Lung (tissue), 17 donors: ENCODE measurements at places on chromosomes 11 and 22.

DNA sequence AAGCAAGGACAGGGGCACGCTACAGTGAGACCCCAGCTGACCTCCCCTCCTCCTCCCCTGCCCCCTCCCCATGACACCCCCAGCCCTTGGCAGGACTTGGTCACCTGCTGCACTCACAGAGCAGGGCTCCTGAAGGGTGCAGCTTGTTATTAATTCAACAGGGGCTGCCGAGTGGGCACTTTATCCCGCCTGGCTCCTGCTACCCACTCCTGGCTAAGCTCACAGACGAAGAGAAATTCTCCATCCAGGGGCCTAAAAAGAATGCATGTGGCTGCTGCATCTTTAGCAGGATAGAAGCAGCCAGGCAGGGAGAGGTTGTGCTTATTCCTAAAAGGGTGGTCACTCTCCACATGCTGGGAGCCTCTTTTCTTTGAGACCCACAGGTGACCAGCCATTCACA is 40.3 kb downstream of the GALNT18 start:
- DNase-seq, result no peak

DNA sequence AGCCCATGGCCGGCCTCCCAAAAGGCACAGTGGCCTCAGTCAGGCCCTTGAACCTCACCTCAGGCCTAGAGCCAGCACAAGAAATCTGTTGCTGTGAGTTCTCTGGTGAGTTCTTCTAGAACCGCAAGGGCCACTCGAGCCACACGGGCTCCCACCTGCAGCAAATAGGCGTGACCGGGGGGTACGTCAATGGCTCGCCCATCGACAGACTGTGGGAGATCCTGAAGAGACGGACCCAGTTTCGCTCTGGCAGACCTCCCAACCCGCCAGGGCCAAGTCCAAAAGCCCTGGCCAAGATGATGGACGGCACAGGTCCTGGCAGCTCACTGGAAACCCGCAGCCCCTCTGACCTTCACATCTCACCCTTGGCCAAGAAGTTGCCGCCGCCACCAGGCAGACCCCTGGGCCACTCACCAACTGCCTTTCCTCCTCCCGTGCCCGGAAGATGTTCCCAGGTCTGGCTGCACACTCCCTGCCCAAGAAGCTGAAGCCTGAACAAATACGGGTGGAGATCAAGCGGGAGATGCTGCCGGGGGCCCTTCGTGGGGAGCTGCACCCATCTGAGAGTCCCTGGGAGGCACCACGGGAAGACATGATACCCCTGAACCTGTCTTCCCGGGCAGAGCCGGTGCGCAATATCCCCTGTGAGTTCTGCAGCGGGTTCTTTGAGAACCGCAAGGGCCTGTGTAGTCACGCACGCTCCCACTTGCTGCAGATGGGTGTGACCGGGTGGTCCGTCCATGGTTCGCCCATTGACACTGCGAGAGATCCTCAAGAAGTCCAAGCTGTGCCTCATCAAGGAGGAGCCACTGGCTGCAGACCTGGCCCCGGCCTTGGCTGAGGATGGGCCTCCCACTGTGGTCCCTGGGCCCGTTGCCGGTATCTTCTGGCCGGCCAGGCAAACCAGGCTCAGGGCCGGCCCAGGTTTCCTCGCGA is 544.2 kb upstream of the CCDC179 start:
- DNase-seq, result no peak

- DNase-seq, result no peak
Observed at GRCh38 chr11:38594895-38595294, 1996.9 kb upstream of the RAG2 start.

DNA sequence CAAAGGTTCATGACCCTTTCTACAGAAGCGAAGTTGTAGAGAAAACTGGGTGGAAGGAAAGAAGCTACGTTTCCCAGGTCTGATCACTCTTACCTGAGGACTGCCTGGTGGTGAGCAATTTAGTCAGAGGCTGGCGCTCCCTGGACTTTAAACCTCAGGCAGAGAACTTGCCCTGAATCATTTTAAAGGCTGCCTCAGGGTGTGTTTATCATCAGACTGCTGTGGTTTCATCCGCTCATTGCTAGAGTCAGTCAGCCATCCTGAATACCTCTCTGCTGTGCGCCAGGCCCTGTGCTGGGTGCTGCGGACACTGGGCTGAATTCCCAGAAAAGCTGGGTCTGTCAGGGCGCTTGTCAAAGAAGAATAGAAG is 2.7 kb downstream of the DTX4 start:
- no peak for DNase-seq

DNA sequence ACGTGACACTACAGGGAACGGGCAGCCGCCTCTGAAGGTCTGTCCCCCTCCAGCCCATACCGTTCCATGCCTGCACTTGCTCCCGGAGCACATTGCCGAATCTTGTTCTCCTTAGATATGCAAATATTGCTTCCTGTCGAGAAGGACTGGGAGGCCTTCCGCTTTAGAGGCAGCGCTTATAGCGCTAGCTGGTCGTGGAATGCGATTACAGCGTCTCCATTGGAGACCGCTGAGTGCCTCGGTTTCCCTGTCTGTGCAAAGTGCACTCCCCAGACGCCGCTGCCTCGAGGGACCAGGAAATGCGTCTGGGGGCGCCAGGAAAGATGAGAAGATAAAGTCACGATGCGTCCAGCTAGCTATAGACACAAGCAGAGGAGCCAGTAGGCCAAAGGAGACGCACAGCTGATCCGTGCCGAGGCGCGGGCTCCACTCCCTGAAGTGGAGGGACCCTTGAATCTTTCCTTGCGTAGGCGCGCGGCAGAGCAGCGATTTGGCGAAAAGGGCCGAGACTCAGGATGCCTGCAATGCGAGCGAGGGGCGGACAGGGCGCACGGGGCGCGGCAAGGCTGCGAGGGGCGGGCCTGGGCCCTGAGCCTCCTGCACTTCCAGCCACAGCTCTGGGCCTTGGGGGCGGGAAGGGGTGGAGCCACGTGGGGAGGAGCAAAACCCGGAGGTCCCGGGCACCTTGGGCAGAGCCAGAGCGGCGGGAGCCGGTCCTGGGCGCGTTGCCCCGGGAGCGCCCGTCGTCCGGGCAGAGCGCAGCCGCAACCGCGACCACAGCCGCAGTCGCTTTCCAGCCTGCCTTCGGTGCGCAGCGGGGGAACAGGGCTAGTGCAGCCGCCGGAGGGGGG is at the start of gene RASSF10:
Gene RASSF10, plus strand, starts transcription at position 692 of the 851 bp plus-strand sequence. CDS start 261 bp downstream, outside the sequence.
- peak; percentile 70 for DNase-seq

GRCh38 chr22:22229683-22230420 is 14.7 kb upstream of the VPREB1 start:
- no peak for DNase-seq

DNA sequence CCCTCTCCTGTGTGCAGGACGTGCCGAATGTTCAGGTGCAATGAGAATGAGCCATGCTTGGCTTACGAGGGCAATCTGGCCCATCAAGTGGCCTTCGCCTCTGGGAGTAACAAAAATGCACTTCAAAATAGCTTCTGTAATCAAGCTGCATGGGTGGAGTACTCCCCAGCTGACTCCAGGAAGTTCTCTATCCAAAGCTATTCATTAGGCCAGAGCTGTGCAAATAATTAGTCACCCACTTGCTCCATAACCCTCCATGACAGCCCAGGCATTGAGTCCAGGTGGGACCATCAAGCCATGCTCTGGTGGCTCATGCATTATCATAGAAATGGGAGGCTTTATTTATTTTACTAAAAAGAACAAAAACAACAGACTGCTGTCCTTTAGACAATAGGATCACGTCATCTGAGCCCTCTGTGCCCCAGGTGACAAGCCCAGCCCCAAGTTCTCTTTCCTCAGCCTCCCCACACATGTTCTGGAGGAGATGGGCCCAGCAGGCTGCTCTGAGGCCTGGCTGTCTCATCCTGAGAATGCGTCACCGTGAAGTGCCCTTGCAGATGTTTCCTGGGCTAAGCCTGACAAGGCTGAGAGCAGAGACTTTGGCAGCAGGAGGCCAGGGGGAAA is 244.7 kb downstream of the ETS1 start:
- peak; percentile 65 for DNase-seq

DNA sequence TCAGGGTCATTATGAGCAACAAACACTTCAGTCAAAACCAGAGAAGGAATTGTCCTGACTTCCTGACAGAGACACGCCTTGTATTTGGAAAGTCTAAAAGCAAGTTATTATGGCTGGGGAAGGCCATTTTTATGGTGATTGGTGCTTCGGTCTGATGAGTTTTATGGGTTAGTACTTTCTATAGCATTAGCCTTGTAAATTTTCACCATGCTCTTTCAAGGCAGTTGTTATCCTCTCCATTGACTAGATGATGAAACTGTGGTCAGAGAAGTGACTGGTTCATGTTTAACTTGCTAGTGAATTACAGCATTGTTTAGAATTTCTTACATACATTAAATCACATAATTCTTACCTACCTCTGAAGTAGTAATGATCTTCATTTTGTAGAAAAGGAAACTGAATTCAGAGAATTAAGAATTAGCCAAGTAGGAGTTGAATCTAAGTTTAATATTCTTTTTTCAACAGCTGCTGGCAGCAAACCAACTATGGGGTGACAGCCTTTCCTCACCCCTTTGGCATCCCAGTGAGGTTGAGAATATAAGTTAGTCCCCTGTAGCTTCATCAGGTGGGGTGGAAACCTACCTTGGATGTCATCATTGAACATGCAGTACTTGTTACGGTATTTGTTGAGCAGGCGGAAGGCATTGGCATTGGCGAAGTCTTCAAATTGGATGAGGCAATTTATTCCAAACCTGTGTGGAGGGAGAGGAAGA is 90.0 kb downstream of the CCDC81 start:
- no peak for DNase-seq

- DNase-seq, result no peak
Observed at GRCh38 chr11:114447444-114447843, 8.2 kb downstream of the REXO2 start.

DNA sequence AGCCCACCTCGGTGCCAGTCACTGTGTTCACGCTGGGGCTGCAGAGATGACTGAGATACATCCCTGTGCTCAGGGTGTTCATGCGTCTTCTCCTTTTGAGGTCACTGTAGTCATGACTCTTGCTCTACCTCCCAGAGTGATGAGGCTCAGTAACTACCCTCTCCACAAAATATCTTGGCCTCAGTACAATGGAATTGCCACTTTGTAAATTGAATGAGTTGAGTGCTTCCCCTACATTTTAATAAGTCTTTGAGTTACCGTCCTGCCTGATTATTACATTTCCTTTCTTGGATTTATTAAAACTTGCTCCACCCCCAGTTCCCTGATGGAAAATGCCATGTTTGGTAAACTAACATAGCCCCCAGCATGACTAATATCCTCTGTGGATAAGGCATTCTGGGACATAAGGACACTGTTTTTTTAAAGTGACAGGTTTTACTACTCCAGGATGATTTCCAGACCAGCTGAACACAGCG is 15.9 kb downstream of the PRSS23 start:
- no peak for DNase-seq

DNA sequence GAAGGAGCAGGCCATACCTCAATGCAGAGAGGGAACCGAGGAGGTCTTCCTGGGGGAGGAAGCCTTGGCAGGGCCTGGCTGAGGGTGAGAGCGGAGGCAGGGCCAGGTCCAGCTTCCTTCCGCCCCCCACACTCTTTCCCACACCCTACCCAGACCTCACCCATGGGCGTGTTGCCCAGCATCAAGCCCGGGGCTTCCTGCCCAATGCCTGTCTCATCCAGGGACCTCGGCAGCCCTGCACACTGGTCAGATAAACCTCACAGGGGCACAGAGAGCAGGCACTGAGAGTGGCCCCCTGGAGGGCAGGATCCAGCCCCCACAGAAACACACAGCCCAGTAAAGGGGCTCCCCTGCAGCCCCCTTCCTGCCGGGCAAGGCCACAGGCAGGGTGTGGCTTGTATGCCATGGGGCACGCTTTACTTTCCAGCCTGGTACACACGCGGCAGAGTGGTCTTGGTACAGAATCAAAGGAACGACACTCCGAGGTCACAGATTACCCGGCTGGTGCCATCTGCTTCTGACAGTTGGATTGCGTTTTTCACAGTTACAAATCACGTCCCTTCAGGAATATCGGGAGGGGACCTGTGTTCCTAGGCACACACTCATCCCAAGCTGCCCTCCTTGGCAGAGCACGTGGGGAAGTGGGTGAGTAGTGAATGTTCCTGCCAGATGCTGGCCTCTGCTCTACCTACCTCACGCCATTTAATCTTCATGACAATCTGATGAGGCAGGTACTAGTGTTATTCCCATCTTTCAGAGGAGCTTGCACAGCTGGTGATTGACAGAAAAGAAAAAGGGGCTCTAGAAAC is 20.0 kb upstream of the CD5 start:
- no peak for DNase-seq

GRCh38 chr22:44179989-44180705 is 578 bp upstream of the PARVG start:
- DNase-seq, result no peak

GRCh38 chr11:131581046-131581445 is 210.6 kb downstream of the NTM start:
- DNase-seq, result no peak

GRCh38 chr11:45209891-45210699 is 63.7 kb downstream of the PRDM11 start:
- DNase-seq, result peak; percentile 98

DNA sequence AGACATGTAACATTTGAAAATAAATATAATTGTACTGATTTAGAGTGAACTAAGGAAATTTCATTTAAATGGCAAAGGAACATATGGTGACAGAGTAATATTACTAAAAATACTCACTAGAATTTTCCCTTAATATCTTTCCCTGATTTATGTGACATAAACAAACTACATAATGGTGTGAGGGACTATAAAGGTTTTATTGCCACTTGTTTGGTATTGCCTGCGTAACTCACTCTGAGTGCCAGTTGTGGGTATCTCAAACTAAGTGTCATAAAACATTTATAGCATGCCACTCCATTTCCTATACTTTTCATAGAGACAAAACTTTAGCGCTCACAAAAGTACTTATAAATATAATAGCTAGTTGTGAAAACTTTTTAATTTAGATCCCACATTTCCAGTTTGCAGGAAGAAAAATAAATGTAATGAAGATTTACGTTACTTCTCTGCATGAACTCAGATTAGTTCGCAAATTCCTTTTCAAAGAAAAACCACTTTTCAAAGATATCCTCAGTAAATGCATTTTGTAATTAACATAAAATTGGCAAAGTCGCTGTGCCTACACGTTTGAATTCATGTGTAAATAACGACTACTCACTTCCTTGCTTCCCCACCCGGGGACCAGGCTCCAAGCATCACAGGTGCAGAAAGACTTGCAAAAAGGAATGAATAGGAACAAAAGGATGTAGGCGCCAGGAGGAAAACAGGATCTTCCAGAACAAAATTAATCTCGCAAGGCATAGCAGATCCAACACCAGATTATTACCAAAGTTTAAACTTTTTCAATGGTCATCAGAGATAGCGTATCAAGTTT is 1.6 kb upstream of the QSER1 start:
- DNase-seq, result peak; percentile 24
